ENCODE measurements at places on chromosomes 12 and 14. TPM values are rescaled to one million over a fixed set of nuclear protein-coding genes. Genes with fewer than 3 reads are reported as not detected.

FLRT2 gene
- polyA plus RNA-seq, result 283 TPM

SNAPC1 gene
- polyA plus RNA-seq, result 14.3 TPM

KIF5A gene
- 0.05 TPM for polyA plus RNA-seq

TAS2R31 gene
- not detected for polyA plus RNA-seq

NANOG gene
- not detected for polyA plus RNA-seq

REP15 gene
- 0.94 TPM for polyA plus RNA-seq

BEGAIN gene
- not detected for polyA plus RNA-seq

Measured in endothelial cell of umbilical vein (primary cell).